ENCODE measurements at places on chromosomes 12 and 14.

DNA sequence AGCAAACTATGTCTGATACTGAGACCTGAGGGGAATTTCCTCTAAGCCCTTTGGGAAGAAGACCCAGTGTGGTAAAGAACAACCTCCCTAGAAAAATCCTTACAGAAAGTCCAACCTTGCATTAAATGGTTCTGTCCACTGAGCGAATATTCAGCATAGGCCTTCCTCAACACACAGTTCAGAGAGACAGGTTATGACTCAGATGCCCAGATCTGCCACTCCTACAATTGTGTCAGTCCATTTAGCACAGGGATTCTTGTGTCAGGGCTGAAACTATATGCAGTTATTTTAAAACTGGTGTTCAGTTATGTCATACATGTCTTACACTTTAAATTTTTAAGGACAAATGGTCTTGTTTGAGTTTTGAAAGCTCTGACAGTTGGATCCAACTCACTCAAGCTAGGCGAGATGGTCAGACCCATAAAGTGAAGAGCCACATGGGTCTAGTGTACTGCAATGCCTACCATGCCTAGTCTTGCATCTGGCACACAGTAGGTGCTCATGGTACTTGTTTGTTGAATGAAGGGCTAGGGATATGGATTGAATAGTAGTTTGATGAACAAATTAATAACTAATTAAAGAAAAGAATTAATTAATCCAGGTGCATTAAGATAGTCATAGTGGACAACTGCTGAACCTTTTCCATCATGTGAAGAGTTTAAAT lies 207.5 kb upstream of the PWP1 start:
- DNase-seq, result no peak

DNA sequence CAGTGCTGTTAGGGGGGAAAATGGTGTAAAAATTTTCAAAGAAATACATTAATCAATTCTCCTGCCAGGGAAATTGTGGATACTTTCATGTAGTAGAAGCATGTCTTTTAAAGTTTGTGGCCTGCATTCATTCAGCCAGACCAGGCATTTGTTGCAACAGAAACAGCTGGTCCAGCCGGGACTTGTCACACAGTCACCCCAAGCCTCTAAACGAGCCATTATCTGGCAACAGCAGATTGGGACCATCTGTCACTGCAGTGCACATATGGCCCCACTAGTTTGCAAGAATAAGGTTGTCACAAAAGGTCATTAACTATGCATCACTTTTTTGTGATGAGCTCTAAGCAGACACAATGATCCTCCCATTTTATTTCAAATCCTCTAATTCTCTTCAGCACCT lies 193.9 kb downstream of the PHLDA1 start:
- DNase-seq, result no peak

DNA sequence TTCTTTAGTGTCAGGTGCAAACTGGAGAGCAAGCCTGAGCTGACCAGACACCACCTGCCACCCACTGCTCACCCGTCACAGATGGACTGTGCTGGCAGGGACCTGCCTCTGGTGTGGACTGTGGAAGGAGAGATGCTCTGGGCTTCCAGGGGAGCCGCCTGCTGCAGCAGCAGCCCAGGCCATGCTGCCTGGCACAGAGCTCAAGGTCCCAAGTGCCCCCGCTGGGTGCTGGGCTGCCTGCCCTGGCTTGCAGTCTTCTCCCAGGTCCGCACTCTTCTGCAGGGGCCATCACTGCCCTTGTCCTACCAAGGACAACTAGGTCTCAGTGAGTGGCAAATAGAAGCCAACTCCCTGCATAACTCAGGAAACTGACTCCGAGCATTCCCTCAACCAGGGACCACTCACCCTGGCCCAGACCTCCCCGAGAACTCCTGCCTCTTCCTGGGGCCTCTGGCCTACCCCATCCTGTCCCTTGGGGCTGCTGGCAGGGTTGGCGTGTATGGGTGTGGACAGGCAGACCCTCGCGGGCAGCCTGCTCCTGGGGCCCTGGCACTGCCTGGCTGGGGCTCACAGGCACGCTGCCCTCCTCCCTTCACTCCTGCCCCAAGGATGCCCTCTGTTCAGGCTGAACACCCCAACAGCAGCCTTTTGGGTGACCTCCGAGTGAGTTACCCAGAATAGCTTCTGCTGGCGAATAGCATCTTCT lies 9.3 kb downstream of the AMN start:
- no peak for DNase-seq

DNA sequence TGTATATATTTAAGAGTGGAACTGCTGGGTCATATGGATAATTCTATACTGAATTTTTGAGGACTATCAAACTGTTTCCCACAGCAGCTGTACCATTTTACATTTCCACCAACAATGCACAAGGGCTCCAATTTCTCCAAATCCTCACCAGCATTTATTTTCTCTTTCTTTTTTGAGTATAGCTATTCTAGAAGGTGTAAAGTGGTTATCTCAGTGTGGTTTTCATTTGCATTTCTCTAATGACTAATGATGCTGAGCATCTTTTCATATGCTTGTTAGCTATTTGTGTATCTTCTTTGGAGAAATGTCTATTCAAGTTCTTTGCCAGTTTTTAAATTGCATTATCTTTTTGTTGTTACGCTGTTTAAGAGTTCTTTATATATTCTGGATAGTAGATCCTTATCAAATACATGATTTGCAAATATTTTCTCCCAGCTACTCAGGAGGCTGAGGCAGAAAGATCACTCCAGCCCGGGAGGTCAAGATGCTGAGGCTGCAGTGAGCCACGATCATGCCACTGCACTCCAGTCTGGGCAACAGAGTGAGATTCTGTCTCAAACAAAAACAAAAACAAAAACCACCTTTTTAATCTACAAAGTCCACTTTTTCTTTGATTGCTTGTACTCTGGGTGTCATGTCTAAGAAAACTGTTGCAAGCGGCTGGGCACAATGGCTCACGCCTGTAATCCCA lies 32.8 kb downstream of the GTF2A1 start:
- no peak for DNase-seq

DNA sequence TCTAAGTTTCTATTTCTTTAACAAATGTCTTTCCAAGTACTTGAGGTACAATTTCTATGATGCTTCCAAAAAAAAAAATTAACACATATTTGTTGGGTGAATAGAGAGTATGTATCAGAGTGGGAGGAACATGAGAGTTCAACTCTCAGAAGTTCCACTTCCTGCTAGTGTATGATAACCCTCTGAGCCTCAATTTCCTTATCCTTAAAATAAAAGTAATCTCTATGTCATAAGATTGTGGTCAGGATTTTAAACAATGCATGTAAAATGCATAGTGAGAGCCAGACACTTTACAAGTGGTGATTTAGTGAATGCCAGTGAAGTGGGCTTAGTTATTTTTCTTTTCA lies 270.3 kb upstream of the AMIGO2 start:
- no peak for DNase-seq

DNA sequence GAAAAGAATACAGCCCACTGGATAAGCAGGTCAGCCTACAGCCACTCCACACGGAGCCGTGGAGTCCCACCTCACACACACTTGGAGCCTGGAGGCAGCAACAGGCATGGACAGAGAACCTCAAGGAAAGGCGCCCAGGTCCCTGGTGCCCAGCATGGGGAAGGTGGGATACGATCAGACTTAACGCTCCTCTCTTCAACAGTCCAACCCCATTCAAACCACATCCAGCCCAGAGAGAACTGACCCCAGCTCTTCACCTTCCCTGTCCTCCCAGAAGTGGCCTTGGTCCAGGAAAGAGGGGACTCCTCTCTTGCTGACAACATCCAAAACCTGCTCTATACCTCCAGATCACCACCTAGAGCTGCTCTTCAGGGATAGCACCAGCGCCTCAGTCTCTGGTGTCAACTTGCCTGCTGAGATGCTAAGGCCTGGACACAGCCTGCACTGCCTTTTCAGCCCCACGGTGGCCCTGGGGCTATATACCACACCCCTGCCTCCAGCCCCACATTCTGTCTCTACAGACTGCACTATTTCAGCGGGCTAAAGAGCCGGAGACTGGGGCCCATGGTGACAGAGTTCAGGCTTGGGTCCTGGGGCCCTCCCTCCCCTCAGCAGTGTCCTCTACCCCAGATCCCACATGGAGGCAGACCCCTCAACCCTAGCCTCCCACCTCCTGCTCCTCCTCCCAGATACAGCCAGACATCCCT lies 7.0 kb downstream of the ADCY6 start:
- DNase-seq, result no peak

GRCh38 chr14:71725922-71726579 lies 206.2 kb upstream of the RGS6 start:
- peak; percentile 72 for DNase-seq

GRCh38 chr14:54609576-54609975 lies 42.6 kb downstream of the SAMD4A start:
- no peak for DNase-seq

DNA sequence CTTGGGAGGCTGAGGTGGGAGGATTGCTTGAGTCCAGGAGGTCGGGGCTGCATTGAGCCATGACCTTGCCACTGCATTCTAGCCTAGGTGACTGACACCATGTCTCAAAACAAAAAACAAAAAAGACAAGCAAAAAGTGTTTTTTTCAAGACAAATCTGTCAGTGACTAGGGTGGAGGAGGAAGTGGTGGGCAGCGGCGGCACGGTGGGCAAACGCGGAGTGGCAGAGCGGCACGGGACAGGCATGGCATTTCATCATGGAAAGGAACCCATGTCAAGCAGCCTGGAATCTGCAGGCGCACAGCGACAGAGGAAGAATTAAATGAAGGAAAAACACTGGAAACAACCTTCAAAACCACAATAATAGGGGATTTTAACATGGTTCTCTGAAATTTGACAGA lies 4.0 kb upstream of the BTBD6 start:
- no peak for DNase-seq

- no peak for DNase-seq
These were observed 121.0 kb downstream of the HELB start for GRCh38 chr12:66423266-66423665.

- DNase-seq, result no peak
These were observed 4.2 kb downstream of the PDE3A start for GRCh38 chr12:20372326-20373096.

DNA sequence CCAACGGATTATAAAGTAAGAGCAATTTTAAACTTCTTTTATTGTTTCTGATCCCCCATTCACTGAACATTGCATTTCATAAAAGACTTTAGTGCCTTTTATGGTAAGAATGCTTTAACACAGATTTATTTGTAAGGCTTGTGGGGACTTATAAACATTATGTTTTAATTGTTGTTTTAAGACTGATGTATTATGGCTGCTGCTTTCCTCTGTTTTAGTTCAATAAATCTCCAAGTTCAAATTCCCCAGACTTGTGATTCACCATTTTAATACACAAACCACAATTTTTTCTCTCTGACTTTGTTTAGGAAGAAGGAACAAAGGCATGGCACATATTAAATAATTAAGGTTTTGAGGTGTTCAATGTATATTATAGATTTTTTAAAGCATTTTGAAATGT lies 753.3 kb downstream of the SLC6A15 start:
- DNase-seq, result no peak

DNA sequence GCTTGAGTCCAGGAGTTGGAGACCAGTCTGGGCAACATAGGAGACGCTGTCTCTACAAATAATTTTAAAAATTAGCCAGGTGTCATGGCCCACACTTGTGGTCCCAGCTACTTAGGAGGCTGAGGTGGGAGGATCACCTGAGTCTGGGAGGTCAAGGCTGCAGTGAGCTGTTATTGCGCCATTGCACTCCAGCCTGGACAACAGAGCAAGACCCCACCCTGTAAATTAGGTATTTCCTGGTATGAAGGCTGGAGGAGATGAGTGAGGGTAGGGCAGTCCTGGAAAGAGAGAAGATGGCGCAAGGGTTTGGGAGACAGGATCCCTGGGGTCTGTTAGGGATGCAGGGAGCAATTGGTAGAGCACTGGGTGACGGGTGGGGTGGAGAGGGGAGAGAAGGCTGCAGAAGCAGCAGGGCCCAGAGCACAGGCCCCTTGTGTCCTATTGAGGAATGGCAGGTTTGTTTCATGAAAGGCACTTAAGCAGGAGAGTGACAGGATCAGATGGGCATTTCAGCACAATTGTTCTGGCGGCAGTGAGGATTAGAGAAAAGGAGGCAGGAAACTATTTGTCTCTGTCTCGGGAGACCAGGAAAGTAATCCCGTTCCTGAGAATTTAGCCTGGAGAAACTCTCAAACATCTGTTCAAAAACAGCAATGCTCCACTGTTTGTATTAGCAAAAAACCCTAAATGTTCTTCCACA lies 47.2 kb upstream of the KTN1 start:
- DNase-seq, result no peak

GRCh38 chr12:107448198-107448597 lies 237.4 kb upstream of the PWP1 start:
- DNase-seq, result no peak

DNA sequence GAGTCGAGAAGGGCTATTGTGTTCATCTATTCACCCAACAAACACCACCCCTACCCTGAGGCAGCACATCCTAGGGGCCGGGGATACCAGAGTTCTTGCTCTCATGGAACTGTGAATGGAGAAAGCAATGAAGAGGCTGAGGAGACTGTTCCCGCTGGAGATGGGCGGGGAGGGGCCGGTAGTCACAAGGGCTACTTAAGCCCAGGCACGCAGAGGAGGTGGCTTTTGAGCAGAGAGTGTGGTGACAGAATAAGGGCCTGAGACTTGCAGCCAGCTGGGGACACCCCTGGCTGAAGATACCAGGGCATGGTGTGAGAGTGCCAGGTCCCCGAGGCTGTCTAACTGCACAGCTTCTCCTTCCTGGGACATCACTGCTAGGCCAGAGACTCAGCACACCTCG lies 114.1 kb upstream of the EVL start:
- no peak for DNase-seq

GRCh38 chr14:104925855-104926609 lies 1.4 kb downstream of the PLD4 start:
- DNase-seq, result no peak

GRCh38 chr14:39243831-39244230 lies 10.1 kb downstream of the MIA2 start:
- DNase-seq, result no peak

DNA sequence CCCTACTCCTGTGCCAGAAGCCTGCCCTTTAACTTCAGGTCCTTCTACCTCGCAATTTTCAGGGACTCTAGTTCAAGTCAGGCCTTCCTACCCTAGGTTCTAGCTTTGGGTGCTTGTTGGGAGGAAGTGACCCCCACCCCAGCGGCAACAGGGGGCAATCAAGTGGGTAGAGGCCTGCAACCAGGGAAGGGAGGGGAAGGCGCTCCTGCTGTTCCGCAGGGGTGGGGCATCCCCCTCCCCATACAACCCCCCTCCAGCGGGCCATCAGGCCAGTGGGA lies 204 bp upstream of the PRPH start:
- DNase-seq, result no peak

DNA sequence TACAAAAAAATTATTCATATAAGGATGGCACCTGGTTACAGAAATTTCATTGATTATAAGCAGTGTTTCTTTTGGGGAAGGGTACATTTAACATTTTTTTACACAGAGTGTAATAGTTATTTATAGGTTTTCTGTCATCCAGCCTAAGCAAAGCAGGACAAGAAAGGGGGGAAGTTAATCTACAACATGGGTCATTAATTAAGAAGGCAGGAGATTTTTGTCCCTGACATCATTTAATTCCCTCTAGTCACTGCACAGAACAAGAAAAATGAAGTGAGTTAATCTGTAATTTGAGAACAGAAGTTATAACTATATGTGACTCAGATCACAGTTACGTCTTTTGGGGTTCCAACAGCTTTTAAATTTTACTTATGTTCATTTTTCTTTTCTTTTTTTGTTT lies 173.4 kb downstream of the PTPRO start:
- no peak for DNase-seq

- DNase-seq, result no peak
These were observed 130.9 kb downstream of the GPR135 start for GRCh38 chr14:59334253-59334652.
